CD8-positive, alpha-beta T cell (primary cell): ENCODE measurements at places on chromosomes 7 and 10.

- peak; percentile 74 for DNase-seq
These were observed 1.3 kb downstream of the ZNRF2 start for GRCh38 chr7:30285536-30286284.

- DNase-seq, result peak; percentile 72
These were observed 27.6 kb upstream of the RNF32 start for GRCh38 chr7:156612930-156613329.

DNA sequence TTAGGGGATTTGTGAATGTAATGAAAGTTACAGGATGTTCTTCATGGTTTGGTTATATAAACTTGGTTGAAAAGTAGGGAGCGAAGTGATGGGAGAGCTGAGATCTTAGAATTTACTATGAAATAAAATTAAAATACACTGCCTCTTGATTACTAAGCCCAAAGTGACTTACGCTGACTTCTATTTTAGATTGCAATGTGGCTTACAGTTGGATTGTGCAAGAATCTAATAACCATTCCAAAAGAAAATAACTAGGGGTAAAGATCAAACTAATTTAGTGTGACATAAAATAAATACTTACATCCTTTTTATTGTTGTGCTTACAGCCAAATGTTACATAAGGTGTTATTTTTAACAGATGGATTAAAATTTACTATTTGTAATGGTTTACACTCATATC lies 15.3 kb downstream of the WNT16 start:
- no peak for DNase-seq

DNA sequence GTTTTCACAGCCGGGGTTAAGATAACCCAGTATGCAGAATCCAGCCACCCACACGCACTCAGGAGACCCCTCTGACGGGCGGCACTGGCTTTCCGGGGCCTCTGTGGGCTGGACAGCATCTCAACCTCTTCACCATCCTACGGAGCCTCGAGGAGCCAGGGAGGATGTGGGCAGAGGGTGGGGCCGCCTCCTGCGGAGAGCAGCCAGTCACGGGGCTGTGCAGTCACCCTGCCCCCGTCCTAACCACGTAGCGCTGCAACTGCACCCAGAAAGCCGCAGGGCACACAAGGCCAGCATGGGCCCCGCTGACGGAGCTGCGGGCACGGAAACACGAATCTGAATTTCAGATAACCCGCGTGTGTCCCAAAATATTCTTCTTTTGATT lies 270.3 kb downstream of the ELFN1 start:
- DNase-seq, result peak; percentile 86

DNA sequence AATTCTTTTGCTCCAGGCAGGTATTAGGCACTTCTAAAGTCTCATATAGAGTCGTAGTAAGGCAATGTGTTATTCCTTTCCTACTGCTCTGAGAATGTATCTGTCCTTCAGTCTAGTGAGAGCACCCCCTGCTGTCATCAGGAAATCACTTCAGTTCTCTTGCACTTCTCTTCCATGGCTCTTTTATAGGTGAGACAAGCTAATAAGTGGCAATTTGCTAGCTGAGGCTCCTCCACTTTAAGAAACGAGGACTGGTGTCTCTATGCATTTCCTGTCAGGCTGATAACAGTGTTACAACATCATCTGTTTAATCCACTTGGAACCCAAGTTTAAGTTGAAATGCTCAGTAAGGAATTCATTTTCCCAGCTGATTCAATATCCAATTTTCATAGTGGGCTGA lies 350.6 kb downstream of the TFEC start:
- no peak for DNase-seq

- no peak for DNase-seq
These were observed 183.6 kb upstream of the NFE2L3 start for GRCh38 chr7:25968205-25968993.

DNA sequence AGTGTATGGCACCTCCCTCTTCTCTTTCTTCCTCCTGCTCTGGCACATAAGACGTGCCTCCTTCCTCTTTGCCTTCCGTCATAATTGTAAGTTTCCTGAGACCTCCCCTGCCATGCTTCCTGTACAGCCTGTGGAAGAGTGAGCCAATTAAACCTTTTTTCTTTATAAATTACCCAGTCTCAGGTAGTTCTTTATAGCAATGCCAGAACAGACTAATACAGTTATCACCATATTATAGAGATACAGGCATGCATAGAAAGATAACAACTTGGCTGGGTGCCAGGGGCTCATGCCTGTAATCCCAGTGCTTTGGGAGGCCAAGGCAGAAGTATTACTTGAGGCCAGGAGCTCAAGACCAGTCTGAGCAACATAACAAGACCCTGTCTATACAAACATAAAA lies 53.2 kb downstream of the GCC1 start:
- no peak for DNase-seq
